Glomerular endothelial cell (primary cell): ENCODE measurements at places on chromosomes 4 and X.

DNA sequence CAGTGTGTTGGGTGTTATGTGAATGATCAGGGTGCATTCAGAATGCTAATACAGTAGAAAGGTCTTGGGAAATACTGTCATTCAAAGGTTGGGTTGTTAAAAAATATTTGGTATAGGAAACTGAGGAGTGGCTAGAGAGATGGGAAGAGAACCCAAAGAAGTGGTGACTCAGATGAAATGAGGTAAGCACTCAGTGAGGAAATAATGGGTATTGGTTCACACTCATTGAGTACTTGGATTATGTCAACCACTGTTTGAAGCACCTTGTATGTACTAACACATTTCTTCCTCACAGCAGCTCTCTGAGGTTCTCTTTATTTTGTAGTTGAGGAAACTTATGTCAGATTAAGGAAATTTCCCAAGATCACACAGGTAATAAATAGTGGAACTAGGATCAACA, 40.8 kb upstream of the NUDT6 start:
- no peak for DNase-seq

DNA sequence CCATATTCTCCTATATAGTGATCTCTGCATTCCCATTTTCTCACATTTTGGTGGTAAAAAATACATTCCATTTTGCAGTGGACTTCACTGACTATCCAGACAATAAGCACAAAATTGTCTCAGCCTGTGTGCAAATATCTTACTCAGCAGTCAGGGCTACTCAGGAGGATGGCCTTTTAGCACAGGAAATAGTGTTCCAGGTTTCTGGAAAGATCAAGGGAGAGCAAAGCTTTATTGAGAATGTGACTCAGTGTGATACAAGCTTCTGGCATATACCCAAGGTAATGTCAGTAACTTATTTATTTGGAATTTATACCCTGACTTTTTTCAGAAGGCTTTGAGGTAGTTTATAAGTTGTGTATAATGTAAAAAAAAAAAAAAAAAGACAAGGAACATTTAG, 233.4 kb downstream of the TEX13A start:
- DNase-seq, result no peak

DNA sequence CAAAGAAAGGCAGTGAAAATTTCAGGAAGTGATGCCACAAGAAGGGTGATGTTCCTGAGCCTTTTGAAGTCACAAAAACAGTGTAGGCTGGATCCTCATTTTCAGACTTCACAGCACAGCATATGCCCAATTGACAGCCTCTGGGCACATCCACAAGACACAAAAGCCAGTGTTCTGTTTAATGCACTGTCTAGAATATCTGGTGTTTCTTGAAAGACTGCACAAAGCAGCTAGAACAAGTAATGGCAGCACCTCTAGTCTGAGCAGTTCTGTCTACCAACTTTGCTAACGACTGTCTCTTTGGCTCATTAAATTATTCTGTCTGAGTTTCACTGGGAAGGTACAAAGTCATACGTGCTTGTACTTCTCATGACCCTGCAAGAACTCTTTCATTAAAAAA, 417.1 kb upstream of the GALNT7 start:
- no peak for DNase-seq

GRCh38 chrX:46683048-46683447, 75.9 kb downstream of the SLC9A7 start:
- DNase-seq, result no peak

- no peak for DNase-seq
Measured at GRCh38 chr4:108384544-108384943, 215.8 kb upstream of the LEF1 start.
